ENCODE measurements at places on chromosomes 6 and 20.

- DNase-seq: no peak
Measured at GRCh38 chr6:168671028-168671862, 230.3 kb downstream of the SMOC2 start.

DNA sequence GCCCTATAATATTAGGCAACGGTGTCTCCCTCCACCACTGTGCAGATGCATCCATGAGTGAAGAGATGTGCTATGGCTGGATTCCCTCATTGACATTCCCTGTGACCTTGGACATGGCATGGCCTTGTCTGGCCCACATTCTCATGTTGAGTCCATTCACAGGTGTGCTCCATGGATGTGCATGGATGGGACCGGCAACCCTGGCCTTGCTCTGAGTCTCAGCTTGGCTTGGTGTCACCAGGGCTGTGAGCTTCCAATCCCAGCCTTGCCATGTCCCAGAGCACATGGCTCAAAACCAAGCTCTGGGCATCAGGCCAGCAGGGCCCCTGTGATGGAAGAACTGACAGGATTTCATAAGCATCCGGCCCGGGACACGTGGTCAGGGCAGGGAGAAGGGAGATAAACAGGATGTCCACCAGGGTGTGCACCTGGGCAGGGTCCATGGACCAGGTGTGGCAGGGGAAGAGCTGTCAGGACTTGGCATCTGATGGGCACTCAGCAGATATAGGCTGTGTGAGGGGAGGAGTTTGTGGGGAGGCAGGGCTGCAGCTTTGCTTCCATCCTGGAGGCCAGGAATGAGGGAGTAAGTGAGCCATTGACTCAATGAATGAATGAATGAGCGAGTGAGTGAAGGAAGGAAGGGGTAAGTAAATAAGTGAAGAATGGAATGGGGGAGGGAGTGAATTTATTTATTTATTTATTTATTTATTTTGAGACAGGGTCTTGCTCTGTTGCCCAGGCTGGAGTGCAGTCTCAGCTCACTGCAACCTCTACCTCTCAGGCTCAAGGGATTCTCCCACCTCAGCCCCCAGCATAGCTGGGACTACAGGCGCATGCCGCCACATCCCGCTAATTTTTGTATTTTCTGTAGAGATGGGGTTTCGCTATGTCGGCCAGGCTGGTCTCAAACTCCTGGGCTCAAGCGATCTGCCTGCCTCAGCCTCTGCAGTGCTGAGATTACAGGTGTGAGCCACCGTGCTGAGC, 15.7 kb downstream of the NRSN2 start:
- DNase-seq: no peak

- DNase-seq: no peak
Measured at GRCh38 chr20:11368499-11368898, 549.2 kb upstream of the BTBD3 start.

DNA sequence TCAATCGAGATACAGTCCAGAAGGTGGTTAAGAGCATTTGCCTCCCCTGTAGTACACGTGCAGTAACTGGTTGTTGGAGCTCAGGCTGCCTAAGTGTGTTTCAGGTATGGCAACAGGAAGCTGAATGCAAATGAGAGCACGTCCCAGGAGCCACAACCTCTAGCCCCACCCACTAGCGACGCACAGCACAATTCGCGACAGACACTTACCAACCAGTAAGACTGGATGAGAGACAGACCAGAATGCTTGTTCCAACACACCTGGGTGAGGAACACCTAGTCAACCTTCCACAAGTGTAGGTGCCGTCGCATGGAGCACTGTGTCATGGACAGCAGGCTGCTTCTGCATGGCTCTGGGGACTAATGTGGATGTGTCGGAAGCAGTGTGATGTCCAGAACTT, 7.2 kb upstream of the SERPINB1 start:
- peak; percentile 56 for DNase-seq

GRCh38 chr6:136840276-136841001, 18.0 kb downstream of the PEX7 start:
- no peak for DNase-seq

- DNase-seq: no peak
Measured at GRCh38 chr6:23457321-23457720, 668.7 kb upstream of the NRSN1 start.

DNA sequence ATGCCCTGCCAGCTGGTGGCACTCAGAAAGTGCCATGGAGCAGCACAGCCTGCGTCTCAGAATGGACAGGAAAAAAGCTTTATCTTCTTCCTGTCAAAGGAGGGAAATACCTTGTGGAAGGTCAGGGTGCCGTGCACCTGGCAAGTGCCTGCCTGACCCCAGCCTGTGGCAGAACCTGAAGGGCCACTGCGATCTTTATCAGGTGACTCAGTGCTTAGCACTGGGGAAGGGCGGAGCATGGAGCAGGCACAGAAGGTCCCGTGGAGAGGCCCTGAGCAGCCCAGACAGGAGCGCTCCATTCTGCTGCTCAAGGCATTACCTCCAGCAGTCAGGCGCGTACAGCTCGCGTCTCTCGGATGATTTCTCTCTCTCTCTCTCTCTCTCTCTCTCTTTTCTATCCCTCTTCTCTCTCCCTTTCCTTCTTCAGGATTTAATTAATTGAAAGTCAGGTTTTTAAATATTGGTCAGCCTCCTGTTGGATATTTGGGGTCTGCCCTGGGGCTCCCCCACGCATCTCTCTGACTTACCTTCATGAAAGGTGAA, 31.7 kb downstream of the FOXC1 start:
- no peak for DNase-seq

- peak; percentile 87 for DNase-seq
Measured at GRCh38 chr6:27871924-27872638, 40.1 kb downstream of the OR2B2 start.

DNA sequence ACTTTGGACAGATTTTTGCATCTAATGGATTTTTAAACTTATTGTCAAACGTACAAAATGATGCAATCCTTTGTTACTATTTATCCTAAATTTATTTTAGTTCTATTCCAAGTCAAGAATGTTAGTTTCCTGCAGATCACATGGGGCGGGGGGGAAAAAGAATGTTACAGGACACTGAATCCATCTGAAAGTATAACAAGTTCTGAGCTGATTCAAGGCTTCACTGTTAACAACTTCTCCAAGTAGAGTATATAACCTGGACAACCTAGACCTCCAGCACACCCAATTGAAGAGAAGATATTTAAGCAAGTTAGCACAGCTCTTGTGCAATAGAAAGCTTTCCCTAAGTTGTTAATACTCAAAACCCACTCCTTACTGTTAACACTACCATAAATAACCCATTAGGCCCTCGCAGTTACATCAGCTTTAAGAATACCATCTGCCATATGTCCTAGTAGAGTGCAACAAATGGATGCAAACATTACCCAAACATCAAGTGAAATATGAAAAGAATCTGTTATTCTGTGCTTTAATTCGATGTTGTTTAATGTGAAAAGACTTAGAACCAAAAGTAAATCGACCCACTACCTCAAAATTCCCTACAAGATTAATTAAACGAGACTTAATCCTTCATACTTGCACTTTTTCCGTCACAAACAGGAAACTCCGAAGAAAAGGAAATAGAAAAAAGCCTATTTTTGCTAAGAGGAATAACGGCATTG, 1.3 kb downstream of the SEC63 start:
- DNase-seq: no peak
